ENCODE measurements at places on chromosomes 12 and 14.

GRCh38 chr12:9702255-9702654, 30.6 kb downstream of the CLECL1 start:
- DNase-seq, result peak; percentile 22

GRCh38 chr12:71029302-71029701, 108.8 kb upstream of the PTPRR start:
- no peak for DNase-seq

DNA sequence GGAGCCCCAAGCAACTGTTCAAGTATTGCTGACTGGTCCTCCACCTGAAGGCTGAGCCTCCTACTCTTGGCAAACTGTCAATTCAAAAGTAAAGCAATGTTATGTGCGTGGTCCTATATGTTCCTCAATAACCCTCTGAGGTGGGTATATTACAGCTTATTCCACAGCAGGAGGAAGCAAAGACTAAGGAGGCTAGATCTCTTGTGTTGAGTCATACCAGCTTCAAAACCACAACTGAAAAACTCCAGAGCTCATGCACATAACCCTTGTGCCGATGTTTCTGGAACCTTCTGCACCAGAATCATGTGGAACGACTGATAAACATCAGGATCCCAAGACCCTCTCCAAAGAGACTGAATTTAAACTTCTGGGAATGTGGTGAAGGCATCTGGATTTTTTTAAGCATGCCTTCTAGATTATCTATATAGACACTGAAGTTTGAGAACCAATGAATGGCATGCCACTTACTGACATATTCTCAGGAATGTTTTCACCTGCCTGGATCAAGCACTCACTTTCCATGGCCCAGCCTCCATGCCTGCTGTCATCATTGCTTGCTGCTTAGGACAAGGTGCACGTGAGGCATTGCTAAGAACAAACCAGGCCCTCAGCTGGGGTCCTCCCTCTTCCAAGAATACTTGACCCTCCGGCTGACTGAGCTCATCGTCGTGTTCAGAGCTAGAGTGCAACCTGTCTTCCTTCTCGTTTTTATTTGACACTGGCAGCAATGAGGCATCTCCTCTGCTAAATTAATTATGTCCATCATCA, 194.7 kb downstream of the BCL11B start:
- DNase-seq, result peak; percentile 93

DNA sequence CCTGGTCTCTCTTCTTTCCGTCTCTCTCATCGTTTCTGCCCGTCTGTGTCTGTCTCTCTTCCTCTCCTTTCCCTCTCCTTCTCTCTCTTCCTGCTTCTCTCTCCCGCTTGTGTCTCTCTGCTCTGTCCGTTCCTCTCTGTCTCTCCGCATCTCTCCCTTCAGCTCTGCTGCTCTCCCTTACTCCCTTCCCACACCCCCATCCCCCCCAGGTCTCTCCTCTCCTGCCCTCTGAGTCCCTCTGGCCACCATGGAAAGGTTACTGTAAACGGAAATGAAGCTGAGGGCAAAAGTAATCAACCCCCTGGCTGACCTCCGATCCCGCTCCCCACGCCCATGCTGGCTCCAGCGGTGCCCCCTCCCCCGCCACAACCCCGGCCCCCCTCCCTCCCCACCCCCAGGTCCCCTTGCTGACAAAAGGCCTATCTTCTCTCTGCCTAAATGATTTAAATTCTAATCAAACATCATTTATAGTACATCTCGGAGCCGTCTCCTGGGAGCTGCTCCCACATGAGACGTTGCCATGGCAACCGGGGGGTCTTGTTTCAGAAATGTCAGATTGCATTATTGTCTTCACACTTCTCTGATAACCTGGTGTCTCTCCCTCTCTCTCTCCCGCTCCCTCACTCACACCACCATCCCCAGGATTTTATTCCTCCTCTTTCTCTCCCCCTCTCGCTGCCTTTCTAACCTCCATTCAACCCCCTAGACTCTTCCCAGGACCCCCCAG, 203.8 kb downstream of the RBM19 start:
- no peak for DNase-seq

- peak; percentile 60 for DNase-seq
Observed at GRCh38 chr14:75298187-75298965, 19.7 kb downstream of the FOS start.

- peak; percentile 46 for DNase-seq
Observed at GRCh38 chr12:96445691-96446583, 43.4 kb upstream of the CFAP54 start.

DNA sequence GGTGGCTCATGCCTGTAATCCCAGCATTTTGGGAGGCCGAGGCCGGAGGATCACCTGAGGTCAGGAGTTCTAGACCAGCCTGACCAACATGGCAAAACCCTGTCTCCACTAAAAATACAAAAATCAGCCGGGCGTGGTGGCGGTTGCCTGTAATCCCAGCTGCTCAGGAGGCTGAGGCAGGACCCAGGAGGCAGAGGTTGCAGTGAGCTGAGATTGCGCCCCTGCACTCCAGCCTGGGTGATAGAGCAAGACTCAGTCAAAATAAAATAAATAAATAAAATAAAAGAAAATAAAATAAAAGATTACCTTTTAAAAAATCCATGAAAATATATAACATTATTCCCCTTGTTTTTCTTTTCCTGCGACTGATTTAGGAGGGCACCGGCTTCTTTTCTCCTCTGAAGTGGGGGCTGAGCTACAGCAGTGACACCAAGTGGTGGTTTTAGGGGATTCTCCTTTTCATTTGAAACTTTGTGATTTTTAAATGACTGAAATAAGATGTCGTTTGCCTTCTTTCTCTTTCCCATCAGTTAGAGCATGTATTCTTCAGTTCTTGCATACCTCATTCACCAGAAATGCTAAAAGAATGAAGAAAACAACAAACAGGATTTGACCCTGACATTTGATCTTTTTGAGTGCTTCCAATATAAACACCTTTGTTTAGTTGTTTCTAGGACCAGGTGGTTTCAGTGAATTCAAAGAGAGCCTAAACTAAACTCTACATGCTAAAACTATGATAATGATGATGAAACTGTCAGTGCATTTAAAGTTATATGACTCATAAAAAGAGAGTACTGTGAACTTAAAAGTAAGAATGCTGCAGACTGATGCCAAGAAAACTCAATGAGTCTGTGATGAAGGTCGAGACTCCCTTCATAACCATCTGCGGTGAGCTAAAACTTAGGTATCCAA, 22.6 kb upstream of the PKP2 start:
- no peak for DNase-seq

- DNase-seq, result no peak
Observed at GRCh38 chr12:14156606-14157005, 175.2 kb upstream of the GRIN2B start.

DNA sequence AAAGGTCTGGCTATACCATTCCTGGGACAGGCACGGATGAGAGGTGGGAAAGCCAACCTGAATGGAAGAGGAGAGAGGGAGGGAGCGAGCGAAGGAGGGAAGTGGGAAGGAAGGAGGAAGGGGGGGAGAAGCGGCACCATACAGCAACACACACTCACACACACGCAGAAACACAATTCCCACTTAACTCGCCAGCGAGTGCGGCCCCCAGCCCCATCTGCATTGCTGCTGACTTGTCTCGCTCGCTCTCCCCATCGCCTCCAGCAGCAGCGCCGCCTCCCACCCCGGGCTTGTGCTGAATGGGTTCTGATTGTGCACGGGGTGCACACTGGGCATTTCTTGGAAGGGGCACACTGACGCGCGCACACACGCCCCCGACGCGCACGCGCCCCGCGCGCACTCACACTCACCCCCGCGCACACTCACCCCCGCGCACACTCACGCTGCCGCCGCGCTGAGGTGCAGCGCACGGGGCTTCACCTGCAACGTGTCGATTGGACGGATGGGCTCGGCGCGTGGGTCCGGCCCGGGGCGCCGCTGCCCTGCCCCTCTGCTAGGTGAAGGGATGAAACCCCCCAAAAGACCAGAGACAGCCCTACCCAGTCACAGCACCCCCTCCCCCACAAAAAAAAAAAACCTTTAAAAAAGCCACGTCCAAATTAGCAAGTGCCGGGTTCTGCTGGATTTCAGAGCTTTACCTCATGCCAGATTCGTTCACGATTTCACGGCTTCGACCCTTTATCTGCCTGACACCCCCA, 685 bp downstream of the GRIN2B start:
- DNase-seq, result no peak
